ENCODE measurements at places on chromosomes 5 and 9.

DNA sequence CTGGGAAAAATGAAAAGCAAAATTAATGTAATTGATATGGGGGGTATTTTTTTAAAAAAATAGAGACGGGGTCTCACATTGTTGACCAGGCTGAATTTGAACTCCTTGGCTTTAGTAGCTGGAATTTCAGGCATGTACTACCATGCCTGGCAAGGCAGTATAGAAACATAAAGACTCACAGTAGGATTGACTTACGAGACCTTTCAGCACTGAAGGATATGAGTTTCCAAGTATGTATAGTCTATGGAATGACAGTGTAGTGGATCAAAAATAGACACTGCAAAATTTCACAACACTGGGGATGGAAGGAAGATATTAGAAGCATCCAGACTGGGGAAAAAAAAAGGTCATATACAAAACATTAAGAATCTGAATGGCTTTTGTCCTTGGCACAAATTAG, 6.8 kb downstream of the DCP2 start:
- no peak for DNase-seq

- peak; percentile 49 for DNase-seq
Measured at GRCh38 chr9:78030296-78030552, 1.4 kb downstream of the GNAQ start.

- DNase-seq, result no peak
Measured at GRCh38 chr9:81112627-81113452, 576.5 kb downstream of the TLE1 start.

DNA sequence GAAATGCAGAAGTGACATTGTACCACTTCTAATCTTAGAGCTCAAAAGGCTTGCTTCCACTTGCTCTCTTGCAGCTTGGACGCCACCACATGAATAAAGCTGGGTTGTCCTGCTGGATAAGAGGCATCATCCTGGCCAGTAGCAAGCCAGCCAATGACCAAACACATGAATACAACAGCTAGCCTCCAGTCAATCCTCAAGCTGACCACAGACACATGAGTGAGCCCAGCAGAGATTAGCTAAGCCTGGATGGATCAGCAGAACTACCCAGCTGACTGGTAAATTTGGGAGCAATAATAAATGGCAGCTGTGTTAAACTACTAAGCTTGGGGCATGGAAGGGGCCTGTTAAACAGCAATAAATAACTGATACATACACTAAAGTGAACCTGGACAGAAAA, 121.1 kb upstream of the SLC12A2 start:
- DNase-seq, result no peak

- peak; percentile 87 for DNase-seq
Measured at GRCh38 chr5:59840200-59840601, 53.3 kb downstream of the PDE4D start.

DNA sequence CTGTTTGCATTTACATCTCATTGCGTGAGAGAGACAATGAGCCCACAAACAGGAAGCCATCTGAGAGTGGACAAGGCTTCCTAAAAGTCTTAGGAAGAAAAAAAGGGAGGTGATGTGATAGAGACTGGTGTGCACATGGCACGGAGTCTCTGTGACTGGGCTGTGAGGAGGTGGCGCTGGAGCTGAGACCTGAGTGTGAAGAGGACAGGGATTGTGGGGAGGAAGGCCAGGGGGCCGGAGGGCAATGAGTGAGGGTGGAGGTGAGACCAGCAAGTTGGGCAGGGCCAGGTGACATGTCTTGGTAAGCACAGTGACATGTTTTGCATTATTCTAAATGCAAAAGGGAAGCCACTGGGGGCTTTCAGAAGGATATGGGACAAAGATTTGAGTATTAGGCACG, 45.0 kb downstream of the TSPAN17 start:
- no peak for DNase-seq

- peak; percentile 63 for DNase-seq
Measured at GRCh38 chr5:52878656-52879055, 90.9 kb downstream of the ITGA1 start.

DNA sequence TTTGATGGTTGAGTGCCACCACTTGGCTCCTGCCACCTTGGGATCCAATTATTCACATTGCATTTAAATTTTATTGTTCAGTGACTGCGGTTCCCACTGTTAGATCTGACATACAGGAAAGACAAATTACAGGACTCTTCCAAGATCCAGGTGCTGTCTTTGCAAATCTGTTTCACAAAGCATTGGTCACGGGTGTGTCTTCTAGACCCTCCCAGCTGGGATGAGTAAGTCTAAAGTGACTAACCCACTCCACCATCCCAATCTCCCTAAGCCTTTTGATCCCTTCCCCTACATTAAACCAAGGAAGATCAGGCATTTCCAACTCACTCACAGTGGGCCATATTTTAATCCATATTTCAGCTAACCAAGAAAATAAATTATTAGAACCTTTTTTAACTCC, 1016.3 kb upstream of the CTNND2 start:
- no peak for DNase-seq

DNA sequence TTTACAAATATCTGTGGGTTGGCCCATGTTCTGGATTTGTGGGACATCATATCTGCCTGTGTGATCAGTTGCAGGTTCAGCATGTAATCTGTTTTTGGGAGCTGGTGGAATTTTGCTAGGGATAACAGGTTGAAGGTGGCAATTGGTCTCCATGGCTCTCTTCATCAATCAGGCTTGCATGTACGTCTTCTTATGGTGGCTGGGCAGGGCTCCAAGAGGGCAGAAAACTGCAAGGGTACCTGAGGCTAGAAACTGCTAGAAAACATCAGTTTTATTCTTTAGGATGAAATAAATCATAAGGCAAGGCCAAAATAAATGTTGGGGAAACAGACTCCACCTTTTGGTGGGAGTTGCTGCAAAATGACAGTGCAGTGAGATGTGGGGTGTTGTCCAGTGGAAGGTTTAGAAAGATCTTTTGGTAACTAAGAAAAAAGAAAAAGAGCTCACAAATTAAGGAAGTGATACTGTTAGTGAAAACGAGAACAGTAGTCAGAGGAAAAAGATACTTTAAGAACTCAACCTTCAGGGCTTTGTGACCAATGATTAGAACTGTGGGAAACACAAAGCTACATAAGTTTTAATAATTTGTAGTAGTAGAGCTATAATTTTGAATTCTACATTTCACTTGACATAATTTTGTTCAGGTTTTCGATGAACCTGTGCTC, 300.7 kb upstream of the IZUMO3 start:
- no peak for DNase-seq

DNA sequence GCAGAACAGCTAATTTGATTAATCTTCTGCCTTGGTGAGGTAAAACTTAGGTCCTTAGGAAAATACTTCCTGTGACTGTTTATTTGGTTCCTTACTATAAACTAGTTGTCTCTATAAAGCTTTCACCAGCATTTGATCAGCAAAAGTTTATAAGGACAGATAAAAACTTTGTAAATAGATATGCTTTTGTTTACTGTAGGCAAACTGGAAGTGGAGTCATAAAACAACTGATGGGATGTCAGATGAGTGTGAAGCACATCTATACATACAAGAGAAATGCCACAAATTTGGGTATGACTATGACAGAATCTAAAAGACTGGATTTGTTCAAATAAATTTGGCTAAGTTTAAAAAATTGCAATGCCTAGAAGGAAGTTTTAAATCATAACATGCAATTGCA, 5.5 kb downstream of the PTGER4 start:
- DNase-seq, result no peak
